ENCODE measurements at places on chromosomes 3 and 15.

GRCh38 chr3:114383875-114384557 lies 90.2 kb downstream of the TIGIT start:
- DNase-seq = peak; percentile 23

DNA sequence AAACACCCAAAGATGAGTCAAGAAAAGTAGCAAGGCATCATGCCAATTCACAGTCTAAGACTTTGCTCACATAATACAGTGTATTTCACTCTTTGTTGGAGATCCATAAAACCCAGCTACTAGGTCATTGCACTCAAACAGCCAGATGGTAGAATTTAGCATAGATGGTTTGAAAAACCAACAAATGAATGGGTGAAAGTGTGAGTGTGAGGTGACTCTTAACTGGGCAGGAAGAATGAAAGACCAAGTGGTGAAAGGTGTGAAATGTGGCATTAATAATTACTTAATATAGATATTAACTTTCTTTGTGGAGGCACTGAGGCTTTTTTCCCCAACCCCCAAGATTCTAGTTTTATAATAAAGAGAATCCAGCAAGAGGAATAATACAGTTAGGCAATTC lies 159.5 kb downstream of the SQOR start:
- DNase-seq = no peak

DNA sequence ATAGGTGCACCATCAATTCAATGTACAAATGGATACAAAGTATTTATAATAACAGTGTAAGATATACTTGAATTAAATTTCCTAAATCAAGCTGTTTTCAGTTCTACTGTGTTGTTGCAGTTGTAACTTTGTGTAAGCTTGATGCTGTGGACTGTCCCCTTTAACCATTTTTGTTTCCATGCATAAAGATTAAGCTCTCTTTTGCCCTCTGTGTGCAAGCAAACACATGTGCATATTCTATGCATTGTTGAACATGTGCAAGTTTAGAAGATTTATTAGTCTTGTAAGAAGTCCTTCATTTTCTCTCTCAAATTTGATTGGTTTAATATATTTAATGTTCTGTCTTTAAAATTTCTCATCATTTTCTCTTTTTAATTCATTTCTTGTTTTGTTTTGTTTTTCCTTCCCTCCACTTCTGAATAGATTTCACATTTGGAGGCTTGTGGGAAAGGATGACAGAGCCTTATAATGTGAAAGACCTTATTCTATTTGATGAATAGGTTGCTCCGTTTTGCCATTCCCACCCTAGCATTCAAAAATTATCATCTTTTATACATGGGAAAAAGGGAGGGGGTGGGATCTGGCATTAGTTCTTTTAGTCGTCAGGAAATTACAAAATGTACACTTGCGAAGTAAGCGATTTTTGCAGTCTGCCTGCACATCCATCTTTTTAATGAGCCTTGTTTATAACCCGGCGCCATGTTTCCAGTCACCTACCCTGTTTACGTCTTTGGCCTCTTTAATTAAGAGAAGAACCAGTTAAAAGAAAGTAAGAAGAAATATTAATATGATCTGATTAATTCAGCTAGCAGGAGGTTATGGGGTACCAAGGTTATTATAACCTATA lies 961.5 kb upstream of the NR2F2 start:
- DNase-seq = no peak

GRCh38 chr3:10006048-10006761 lies 19.6 kb upstream of the EMC3 start:
- no peak for DNase-seq

- DNase-seq = no peak
Observed at GRCh38 chr3:58102390-58102750, 94.1 kb downstream of the FLNB start.

DNA sequence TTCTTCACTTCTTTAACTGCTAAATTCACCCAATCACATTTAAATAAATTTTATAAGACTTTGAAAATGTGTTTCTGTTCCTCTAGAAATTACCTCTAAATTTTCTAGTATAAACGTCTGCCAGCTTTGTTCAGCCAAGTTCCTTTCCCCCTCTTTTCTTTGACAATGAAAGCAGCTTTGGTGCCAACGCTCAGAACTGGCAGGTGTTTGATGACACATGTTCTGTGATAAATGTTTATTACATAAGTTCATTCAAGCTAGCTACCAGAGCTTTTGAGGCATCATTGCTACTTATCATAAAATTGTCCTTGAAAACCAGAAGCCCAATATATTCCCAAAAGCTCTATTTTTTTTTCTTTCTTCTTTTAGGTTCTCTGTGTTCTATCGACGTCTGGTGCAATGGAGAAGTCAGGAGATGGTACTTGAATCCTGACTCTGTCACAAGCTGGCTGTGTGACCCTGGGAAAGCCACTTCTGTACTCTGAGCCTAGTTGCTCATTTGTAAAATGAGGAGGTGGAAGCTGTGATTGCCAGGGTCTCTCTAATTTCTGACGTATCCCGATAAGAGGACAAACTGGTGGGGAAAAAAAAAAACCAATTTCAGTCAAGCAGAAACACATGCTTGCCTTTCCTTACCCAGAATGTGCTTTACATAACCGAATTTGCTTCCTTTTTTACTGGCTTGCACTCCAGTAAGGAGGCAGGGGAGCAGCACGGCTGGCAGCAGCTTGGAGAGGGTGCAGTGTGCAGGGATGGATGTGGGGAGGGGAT lies 187.1 kb upstream of the LPP start:
- DNase-seq = no peak

DNA sequence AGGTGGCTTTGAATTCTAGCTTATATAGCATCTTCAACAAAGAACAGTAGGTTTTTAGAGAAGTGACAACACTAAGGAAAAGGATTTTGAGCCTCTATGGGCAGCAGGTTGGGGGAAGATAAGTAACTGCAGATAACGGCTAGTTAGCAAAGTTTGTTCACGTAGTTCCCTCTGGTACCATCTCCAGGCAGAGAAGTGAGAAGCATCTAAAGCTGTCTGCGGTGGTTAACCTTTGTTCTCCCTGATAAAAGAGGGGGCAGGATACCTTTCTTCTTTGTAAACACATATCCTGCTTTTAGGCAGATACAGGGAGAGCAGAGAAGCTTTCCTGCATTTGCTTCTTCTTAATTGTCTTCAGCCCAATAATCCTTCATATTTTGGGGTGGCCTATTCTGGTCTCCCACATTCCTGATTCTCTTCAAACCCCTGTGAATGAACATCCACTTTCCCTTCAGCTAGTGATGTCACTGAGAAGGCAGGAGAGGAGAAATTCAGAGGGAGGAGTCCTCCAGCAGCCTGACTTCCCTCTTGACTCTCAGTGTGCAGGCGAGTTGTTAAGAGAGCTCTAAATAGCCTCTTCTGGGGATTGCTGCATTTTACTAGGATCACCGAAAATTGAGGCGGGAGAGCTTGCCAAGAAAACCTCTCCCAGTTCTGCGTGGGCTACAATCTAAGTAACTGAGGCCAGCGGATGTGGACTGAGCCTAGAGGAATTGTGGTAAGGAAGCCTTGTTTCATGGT lies 393.7 kb upstream of the C2CD4B start:
- DNase-seq = no peak

DNA sequence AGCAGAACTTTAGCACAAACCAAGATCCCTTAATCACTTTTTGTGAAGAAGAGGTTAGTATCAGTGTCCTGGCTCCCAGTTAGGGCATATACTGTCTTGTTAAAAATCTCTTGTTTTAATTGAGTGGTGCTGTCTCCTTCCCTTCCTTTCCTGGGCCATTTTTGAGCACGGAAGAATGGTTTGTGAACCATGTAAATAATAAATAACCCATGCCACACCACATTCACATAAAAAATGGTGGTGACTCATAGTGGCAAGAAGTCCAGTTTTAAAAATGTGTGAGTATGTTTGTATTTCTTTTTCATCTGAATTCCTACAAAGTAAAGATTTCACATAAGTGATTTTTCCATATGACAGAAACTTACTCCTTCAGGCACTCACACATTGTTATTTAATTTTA lies 59.1 kb upstream of the SPRED1 start:
- no peak for DNase-seq

DNA sequence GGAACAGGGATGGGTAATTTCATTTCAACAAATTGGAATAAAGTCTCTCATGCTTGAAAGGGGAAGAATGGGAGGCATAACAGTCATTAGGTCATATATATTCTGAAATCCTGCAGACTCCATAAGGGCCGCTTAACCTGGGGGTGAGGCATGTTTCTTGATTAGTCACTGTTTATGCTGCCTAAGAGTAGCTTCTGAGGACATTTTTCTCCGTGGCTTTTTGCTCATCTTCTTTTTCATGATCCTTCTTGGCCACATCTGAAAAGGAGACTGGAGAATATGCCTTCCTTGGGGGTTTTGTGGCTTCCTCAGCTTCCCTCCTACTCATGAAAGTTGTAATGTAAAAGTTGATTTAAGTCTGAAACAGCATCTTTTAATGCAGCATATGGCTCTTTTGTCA lies 20.0 kb upstream of the CFAP20DC start:
- DNase-seq = no peak

DNA sequence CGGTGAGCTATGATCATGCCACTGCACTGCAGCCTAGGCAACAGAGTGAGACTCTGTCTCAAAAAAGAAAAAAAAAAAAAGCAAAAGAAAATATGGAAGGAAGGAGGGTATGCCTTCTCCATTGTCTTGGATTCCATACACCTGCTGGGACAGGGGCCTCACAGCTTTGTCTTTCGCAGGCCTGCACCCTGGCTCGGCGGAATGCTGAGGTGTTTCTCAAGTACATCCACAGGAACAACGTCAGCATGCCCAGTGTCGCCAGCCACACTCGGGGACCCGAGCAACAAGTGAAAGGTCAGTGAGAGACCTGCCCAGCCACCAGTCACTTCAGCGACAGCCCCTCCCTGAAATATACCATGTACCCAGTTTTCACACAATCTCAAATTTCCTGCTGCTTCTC lies 288.5 kb upstream of the UMPS start:
- DNase-seq = no peak

GRCh38 chr3:130918328-130918727 lies 24.4 kb downstream of the ATP2C1 start:
- no peak for DNase-seq
